ENCODE measurements at places on chromosomes 2 and 18. TPM values are rescaled to one million over a fixed set of nuclear protein-coding genes. Genes with fewer than 3 reads are reported as not detected.
A peak's percentile ranks its signal among the peaks of the same experiment; 100 is the strongest.

DNA sequence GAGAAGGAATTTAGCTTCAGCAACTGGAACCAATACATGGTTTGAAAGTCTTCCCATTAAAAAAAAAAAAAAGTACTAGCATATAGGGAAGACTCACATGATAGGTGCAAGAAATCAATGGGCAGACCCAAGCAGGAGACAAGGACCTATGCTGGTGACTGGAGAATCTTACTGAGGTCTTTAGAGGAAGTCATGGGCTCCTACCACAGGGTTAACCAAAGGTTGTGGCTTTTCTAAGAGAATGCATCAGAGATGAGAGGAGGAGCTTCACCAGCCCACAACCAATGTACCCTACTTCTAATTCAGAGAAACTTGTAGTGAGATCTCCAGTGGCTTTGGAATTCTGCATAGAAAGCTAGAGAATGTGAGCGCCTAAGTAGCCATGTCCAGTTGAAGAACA, 207.4 kb downstream of the NCKAP5 start:
- peak; percentile 40 for DNase-seq

CCDC74B gene
- total RNA-seq: 0.47 TPM

- no peak for DNase-seq
These were observed 170.6 kb upstream of the PKDCC start for GRCh38 chr2:41877114-41877678.

DNA sequence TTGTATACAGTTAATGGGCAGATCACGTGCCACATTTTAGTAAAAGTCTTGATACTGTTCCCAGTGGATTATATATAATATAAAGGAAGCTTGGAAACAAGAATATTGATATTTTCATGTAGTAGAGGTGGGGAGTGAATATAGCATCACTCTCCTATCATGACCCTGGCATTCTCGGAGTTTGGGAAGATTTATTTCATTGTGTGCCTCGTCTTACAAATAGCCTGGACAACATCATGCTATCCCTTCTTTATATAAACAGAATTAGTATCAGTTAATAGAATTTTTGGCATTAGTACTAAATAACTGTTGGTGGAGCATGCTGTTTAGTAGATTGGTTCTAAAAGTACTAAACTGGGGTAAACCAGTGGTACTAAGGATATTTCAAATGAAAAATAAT, 212.0 kb upstream of the BOD1L2 start:
- no peak for DNase-seq

DNA sequence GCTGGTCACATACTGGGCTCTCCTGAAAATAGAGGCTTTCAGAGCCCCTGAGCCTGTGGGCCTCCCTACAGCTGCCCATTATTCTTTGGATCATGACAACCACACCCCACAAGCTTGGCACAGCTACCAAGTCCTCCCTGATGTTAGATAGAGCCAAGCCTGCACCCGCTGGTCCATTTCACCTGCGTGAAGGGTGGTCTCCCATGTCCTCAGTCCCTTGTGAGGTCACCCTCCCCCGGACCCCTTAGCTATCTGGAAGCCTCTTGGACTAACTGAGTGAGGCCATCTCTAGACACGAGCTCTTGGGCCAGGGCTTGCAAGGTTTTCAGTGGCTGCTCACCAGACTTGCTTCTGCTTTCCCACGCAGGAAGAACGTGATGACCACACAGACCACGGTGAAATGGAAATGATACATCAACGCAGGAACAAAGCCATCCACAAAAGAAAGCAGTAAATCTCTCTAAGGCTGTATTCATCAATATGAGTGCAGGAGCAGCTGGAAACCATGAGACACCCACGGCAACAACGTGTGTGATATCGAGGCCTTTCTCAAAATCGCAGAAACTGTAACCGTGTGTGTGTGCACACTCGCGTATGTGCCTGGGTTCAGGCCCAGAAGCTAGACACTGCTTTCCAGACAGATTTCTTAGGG, 10.1 kb upstream of the MAL start:
- peak; percentile 50 for DNase-seq

DNA sequence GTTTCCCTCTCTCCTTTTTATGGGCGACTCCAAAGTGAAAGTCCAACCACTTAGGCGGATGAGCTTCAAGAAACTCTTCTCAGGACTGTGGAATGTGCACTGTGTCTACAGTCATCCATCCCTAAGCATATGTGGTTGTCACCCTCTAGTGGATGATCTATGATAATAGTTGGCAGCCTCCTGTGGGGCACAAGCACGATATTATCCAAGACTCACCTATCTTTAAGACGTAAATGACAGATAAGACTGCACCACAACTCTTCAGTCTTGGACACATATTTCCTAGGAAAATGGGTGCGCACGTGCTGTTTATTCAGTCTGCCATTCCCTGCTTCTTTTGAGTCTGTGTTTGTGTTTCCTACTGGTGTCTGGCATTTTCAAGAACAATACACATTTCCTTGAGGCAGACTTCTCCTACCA, 145.5 kb upstream of the CTAGE1 start:
- DNase-seq: no peak

FZD7 gene
- 3.4 TPM for total RNA-seq

- DNase-seq: no peak
These were observed 308.0 kb upstream of the LYPD1 start for GRCh38 chr2:132977812-132978529.

DNA sequence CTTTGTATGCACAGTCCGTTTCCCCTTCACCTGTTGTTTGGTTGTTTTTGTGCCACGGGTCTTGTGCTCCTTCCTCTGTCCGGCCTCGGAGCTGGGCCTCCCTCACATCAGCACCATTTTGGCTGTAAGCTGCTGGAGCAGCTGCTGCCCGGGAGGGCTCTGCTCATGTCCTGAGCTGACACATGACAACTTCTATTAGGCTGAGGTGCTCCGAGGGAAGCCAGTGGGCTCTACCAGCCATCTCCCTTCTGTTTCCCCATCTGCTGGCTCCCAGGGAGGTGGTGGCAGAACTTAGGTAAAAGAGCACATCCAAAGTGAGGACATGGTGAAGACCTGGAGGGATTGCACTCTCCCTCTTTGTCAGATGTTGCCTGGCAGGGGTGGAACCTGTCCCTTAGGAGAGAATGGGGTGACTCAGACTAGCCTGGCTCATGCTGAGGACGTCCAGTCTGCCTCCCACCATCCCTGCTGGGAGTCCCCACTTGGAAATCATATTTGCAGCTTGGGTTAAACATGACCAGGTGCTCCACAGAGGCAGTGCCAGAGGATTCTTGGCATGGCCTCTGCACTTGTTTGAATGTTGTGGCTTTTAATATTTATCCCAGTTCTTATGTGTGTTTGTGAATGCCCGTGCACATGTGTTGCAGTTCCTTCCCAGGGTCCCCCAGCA, 49.8 kb upstream of the TNP1 start:
- DNase-seq: no peak

DNA sequence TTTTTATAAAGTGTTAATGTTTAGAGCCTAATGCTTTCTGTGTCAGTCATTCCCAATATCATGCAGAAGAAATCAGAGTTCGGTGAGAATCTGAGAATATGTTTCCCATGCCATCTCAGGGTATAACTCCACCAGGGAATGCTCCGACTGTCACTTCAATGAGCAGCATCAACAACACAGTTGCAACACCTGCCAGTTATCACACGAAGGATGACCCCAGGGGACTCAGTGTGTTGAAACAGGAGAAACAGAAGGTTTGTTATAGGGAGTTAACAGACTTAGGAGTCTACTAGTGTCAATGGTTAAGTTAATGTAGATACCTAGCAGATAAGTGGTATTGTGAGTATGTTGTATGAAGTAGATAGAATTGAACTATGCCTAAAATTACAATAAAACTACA, 31.0 kb downstream of the VAPA start:
- no peak for DNase-seq

GRCh38 chr2:235836491-235836911, 331.7 kb downstream of the GBX2 start:
- DNase-seq: no peak

APLF gene
- total RNA-seq: 3.0 TPM

DNA sequence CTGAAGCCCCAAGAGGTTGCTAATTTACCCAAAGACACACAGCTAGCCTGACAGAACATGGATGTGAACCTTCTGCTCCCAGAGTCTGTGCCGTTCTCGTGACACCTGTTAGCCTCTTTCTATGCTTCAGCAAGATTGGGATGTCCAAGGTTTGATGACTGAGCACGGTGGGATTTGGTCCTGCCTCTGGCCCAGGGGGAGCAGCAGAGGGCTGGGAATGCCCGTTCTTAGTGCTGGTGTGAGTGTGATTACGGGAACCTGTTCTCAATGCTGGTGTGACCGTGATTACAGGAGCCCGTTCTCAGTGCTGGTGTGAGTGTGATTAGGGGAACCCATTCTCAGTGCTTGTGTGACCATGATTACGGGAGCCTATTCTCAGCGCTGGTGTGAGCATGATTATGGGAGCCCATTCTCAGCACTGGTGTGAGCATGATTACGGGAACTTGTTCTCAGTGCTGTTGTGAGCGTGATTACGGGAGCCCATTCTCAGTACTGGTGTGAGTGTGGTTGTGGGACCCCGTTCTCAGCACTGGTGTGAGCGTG, 67.3 kb upstream of the SNTG2 start:
- peak; percentile 29 for DNase-seq

NAT8 gene
- not detected for total RNA-seq

- DNase-seq: no peak
These were observed 61.1 kb upstream of the ZNG1B start for GRCh38 chr2:113376253-113376912.

- no peak for DNase-seq
These were observed 11.0 kb downstream of the FIGLA start for GRCh38 chr2:70779491-70779890.

EMILIN1 gene
- total RNA-seq: 0.79 TPM

IL1F10 gene
- total RNA-seq: not detected

FAM117B gene
- total RNA-seq: 3.8 TPM

DNA sequence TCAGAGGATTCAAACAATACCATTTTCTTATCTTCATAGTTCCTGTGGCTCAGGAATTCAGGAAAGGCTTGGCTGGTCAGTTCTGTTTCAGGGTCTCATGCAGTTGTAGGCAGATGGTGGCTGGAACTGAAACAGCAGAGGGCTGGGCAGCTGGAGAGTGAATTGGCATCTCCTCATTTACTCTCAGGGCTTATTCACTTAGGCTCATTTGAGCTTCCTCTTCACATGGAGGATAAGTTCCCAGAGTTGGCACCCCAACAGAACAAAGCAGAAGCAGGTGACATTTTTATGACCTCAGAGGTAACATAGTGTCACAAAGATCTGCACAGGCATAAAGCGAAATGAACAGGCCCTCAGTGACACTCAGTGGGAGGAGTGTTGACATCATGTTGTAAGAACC, 66.1 kb downstream of the RBBP8 start:
- no peak for DNase-seq

GRCh38 chr2:128360711-128361110, 42.0 kb upstream of the HS6ST1 start:
- no peak for DNase-seq

GRCh38 chr2:156704617-156705016, 268.4 kb downstream of the GPD2 start:
- no peak for DNase-seq

DNA sequence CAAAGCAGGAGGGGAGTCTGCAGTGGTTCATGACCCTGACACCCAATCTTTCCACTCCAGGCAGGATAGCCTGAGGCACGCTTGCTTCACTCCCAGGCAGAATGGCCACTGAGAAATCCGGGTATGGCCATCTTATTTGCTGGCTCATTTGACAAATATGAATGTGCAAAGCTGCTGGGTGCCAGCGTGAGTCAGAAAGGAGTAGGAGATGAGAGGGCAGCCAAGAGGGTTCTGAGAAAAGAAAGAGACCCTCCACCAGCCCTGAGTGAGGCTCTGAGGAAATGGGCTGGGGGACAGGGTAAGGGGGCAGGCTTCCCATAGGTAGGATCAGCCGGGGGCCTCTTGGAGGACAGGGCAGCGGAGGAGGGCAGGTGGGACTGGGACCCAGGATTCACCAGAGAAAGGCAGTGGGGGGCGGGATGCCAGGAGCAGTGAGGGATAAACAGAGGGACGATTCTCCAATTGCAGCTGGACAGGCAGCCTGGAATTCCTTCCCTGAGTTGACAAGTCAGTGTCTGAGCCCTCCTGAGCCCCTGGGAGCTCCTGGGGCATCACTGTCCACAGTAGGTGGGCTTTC, 15.2 kb downstream of the RAMP1 start:
- DNase-seq: no peak

KCNIP3 gene
- total RNA-seq: not detected

FTCDNL1 gene
- 2.8 TPM for total RNA-seq

DNA sequence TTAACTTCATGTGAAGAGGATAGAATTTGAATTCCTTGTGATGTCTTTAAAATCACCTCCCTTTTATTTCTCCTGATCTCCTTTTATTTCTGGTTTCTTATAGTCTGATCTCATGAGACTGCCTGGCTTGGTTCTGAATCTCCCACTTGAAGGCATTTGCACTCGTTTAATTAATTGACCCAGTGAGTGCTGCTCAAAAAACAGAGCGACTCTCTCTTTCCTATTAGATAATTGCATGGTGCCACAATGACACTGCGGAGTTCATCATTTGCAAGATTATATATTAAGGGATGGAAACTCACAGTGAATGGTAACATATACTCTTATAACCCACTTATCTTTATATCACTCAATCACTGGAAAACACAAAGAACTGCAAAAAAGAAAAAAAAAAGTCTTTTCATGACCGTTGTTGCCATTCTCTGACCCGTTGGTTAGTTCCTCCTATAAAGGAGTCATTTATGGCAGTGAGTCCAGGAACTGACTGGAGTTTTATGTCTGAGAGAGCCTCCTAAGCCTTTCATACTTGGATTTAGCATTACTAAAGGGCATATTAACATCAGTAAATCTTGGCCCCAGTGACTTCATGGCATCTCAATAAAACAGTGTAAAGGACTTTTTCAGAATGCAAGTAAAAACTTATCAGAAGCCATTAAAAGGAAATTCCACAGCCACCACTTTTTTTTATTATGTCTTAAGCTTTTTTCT, 103.3 kb upstream of the EPHA4 start:
- no peak for DNase-seq

DNA sequence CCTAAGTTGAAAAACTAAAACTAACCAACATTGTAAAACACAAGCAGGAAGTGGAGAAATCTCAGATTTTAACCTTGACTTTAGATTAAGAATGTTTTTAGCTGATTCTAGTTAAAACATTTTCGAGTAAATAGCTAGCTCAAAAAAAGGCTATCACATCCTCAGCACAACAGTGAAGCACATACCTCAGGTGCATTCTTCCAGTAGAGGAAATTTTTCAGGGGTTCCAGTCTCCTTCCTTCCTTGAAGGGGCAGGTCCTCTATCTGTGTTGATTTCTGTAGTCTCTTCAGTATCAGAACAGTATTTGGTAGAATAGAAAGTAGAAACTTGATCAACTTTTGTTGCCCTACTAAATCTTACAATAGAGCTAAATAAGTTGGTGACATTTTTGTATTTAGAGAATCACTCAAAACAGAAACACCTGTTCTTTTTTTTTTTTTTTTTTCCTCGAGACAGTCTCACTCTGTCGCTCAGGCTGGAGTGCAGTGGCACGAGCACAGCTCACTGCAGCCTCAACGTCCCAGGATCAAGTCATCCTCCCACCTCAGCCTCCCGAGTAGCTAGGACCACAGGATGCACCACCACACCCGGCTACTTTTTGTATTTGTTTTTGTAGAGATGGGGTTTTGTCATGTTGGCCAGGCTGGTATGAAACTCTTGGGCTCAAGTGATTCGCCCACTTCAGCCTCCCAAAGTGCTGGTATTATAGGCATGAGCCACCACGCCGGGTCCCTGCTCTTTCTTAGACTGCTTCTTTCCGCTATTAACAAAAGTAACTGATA, 6.9 kb upstream of the GPR155 start:
- peak; percentile 46 for DNase-seq

- DNase-seq: no peak
These were observed 2.3 kb upstream of the MAB21L4 start for GRCh38 chr2:240898108-240898730.
